ENCODE measurements at places on chromosomes 16 and 17.

GRCh38 chr17:5434984-5435383 lies 4.0 kb downstream of the C1QBP start:
- no peak for DNase-seq

- no peak for DNase-seq
Observed at GRCh38 chr17:73657473-73658116, 13.3 kb upstream of the SDK2 start.

- no peak for DNase-seq
Observed at GRCh38 chr16:920051-920681, 50.6 kb downstream of the LMF1 start.

GRCh38 chr16:73190688-73191659 lies 143.0 kb upstream of the ZFHX3 start:
- DNase-seq = no peak

DNA sequence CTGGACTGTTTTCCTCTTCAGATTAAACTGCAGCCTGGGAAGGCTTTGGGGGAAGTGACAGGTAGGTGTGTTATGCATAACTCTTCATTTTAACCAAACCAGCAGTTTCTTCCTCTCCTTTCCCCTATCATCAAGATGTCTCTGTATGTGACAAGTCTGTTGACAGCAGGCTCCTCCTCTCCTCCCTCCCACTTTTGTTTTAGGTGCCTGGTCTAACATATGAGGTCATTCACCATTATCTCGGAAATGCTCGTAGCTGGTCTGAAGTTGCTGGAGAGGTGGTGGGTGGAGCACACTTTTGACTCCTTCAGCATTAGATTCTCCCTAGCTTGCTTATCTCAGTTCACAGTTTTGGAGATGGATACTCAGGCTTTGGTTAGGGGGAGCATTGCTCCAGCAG lies 571.0 kb upstream of the EEF2KMT start:
- no peak for DNase-seq

DNA sequence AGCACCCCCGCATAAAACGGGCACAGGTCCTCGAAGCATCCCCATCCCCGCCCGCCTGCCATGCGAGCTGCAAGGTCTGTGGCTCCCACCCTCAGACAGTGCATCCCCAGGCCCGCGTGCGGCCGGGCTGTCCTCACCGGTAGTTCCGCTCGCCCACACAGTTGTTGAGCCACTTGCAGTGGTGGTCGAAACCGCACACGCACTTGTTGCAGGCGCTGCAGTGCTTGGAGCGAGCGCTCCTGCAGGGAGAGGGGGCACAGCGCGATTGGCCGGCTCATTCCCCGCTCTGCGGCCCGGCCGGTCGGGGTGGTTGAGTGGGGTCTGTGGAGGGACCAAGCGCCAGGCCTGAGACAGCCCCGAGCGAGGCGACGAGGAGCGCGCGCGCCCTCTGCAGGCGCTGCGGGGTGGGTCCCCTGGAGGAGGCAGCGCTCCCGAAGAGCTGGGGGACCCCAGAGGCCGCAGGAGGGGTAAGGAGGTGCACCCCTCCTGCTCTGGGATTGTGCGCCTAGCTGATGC lies 6.0 kb upstream of the TPPP3 start:
- DNase-seq = no peak

- DNase-seq = no peak
Observed at GRCh38 chr17:74415608-74416396, 16.1 kb upstream of the GPRC5C start.

DNA sequence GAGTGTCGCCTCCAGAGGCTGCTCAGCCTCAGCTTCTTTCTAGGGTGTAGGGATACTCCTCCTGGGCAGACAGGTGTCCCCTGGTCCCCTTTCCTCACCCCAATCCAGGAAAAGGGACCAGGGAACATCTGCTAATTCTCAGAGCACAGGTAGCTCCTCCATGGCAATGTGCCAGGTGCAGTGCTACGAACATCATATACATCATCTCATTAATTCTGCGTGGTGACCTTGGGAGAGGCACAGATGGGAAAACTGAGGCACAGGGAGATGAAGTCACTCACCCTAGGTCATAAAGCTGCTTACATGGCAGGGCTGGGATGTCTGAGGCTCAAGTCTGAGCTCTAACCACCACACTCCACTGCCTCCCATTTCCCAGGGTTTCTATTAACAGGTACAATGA lies 11.7 kb downstream of the HDAC5 start:
- no peak for DNase-seq

GRCh38 chr17:44967907-44968224 lies 237 bp downstream of the C1QL1 start:
- DNase-seq = no peak

DNA sequence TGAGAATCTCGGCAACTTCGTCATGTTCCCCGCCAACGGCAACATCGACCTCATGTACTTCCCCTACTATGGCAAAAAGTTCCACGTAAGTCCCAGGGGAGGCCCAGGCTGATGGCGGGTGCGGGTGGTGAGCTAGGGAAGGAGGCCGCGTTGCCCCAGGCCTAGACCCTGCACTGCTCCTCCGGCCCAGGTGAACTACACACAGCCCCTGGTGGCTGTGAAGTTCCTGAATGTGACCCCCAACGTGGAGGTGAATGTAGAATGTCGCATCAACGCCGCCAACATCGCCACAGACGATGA lies 4.8 kb downstream of the ATP1B2 start:
- no peak for DNase-seq

- peak; percentile 16 for DNase-seq
Observed at GRCh38 chr17:69810326-69810965, 264.6 kb upstream of the KCNJ16 start.

DNA sequence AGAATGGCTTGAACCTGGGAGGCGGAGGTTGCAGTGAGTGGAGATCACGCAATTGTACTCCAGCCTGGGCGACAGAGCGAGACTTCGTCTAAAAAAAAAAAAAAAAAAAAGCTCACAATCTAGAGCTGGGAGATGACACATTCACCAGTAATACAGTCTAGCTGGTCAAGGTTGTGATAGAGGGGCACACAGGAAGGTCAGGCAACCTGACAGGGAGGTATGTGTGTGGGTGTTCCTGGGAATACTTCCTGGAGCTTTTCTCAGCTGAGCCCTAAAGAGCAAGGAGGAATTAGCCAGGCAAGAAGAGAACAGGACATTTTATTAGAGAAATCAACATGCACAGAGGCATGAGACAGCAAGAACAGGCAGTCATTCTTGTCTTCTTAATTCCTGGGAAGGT lies 216.7 kb downstream of the SHISA9 start:
- DNase-seq = no peak

DNA sequence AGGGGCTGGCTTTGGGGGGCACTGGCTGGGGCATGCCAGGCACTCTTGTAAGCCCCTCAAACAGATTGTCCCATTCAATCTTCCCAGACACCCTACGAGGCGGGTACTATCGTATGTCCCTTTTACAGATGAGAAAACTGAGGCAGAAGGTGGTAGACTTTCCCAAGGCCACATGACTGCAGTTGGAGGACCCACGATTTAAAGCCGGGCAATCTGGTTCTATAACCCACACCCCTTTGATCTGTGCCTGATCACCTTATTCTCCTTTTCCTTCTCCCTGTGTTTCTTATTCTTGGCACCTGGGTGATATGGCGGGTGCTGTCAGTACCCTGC lies 146.3 kb upstream of the IRX3 start:
- DNase-seq = no peak

GRCh38 chr17:57160624-57161023 lies 75.6 kb downstream of the AKAP1 start:
- no peak for DNase-seq

- no peak for DNase-seq
Observed at GRCh38 chr17:13572581-13572980, 29.1 kb downstream of the HS3ST3A1 start.

DNA sequence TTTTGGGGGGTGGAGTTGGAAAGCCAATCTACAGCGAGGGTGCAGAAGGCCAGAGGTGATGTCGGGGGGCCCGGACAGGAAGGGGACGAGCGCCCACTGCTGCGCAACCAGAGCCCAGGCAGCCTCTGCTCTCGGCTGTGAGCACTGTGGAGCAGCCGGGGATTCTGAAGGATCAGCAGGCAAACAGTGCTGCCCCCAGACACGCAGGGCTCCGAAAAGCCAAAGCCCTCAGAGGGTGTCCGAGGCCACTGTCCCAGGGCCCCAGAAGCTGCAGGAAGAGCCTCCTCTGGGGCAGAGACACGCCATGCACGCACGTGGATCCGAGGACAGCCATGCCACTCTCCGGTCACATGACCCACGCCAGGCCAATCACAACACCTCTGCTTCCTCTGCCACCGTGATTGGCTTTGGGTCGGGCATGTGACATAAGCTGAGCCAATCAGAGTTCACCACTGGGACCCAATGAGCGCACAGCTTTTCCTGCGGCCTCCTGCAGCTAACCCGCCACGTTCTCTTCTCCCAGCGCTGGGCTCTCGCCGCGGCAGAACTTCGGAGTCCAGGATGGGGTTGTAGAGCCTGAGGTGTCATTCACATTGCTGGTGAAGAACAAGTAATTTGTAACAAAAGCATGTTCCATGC lies 40.7 kb downstream of the ACTG1 start:
- DNase-seq = peak; percentile 15

DNA sequence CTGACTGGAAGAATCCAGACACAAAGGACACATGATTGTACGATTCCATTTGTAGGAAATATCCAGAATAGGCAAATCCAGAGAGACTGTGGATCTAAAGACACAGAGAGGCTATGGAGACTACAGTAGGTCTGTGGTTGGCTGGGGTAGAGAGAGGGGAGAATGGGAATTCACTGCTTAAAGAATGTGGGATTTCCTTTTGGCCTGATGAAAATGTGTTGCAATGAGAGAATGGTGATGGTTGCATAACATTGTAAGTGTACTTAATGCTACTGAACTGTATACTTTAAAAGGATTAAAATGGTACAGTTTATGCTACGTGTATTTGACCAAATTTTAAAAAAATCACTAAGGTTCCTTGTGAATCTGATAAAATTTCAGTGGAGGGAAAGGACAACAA lies 62.1 kb downstream of the GPRC5B start:
- DNase-seq = peak; percentile 41

- no peak for DNase-seq
Observed at GRCh38 chr16:57555831-57556230, 13.4 kb downstream of the ADGRG5 start.

GRCh38 chr16:75452464-75453190 lies 11.9 kb downstream of the TMEM170A start:
- DNase-seq = no peak

DNA sequence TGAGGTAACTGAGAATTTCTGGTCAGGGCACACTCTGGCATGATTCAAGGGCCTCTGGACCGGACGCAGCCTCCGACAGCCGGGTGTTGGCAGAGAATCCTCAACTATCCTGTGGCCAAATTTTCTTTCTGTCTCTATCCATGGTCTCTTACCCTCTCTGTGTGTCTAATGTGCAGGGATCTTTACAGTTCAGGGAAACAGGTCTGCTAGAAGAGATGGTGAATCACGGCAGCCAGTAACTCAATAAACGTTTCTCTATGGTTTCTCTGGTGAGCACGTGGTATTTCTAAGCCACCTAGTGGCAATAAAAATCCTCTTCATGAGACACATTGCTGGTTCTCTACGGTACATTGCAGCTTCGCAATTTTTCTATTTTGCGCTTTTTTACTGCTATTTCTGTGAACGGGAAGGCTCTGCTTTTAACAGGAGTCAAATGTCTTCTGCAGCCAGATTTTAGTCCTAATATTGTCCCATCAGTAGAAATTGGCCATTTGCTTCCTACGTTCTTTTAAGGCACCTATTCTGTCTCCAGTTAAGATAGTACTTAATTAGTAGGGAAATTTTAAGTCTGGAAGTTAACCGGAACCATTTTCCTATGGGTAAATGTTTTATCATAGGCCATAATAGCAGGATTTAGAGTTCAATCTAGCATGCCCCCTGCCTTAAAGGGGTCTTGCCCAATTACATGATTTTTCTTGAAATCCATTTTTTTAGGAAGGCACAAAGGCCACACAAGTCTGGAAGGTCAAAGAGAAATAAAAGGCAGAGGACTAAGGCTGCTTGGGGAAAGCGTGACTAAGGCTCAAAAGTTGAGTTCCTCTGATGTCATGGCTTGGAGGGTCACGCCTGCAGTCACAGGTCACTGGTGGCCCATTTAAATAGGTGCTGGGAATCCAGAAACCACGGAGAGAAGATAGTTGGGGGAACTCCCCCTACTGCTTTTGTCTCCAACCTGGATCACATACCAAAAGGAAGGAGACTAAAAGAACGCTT lies 31.5 kb downstream of the QPRT start:
- DNase-seq = peak; percentile 71

DNA sequence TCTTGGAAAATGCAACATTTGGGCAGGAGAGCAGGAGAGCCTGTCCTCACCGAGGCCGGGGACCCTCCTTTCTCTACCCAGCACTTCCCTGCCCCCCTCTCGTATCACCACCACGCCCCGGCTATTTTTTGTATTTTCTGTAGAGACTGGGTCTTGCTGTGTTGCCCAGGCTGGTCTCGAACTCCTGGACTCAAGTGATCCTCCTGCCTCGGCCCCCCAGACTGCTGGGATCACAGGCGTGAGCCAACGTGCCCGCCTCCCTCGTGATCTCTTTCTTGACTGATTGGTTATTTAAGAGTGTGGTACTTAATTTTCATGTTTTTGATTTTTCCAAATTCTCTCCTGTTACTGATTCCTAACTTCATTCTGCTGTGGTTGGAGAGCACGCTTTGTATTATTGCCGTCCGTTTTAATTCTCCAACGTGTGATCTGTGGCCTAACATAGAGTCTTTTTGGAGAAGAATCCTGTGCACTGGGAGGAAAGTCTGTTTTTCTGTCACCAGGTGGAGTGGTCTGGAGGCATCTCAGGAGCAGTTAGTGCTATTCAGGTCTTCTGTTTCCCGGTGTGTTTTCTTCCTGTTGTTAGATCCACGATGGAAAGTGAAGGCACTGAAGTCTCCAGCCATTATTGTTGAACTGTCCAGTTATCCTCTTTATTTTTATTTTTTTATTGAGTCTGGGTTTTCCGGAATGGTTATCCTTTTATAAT lies 40.4 kb downstream of the ZNF778 start:
- DNase-seq = no peak

DNA sequence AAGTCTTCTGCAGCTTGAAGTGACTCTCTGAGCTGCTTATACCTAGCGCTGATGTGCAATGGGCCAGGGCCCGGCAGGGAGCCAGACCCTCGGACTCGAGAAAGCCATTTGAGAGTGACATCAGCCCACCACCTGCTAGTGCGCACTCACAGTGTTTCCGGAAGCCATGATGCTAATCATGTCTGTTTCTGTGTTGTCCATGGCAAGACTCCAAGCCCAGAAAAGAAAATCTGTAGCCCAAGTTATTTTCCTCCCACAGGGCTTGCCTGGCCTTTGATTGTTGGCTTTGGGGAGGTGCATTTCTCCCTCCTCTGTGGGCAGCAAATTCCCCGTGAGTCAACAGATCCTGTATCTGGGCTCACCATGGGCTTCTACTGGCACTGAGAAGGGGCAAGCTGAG lies 1.8 kb upstream of the CDRT4 start:
- DNase-seq = no peak

DNA sequence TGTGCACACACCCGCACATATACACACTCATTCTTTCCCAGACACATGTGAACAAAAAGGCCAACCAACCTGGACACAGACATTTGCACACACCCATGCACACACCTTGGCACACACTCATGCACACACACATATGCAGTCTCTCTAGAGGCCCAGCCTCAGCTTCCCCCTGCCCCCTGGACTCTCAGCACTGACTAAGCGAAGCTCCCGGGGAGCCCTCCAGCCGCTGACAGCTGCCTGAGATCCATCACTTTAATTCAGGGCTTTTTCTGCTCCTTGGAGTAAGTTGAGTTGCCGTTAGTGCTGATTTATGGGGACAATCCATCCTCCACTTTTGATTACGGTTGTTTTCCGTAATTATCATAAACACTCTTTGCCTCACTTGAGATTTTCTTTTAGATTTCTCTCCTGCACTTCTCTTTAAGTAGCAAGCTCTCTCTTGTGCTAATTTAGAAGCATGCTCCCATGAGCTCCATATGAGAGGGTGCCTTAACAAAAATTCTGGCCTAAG lies 158.6 kb upstream of the CDC42EP4 start:
- no peak for DNase-seq

- DNase-seq = peak; percentile 10
Observed at GRCh38 chr16:68790130-68790761, 53.1 kb upstream of the TANGO6 start.

Data from HCEC 1CT (cell line).